Activated CD4-positive, alpha-beta memory T cell treated with anti-CD3 and anti-CD28 coated beads for 36 hours (primary cell): ENCODE measurements at places on chromosomes 2 and 18. TPM values are rescaled to one million over a fixed set of nuclear protein-coding genes. Genes with fewer than 3 reads are reported as not detected.

DNA sequence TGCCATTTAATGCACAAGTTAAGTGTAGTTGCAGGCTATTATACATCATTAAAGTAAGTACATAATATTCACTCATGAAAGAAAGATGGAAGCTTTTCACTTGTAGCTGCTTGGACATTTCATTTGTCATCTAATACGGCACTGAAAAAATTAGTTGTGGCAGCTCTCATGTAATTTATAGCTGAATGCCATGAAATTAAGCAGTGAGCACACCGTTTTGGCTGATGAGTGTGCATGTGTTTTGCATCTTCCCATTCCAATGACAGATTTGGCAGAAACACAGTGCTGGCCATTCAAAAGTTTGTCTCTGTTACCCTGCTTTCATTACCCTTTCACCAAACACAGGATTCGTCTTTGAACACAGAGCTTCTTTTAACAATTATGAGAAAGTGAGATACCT lies 174.0 kb downstream of the PTGR3 start:
- DNase-seq: no peak
- H3K36me3 ChIP-seq: no peaks in the 10 kb centered on the region
- H3K4me1 ChIP-seq: peaks cover 11% of the 10 kb centered on the region
- no peak overlapping the region for H3K4me3 ChIP-seq
- H3K27ac ChIP-seq: no peak overlapping the region

GRCh38 chr18:42640160-42640559 lies 475.3 kb downstream of the RIT2 start:
- no peak for DNase-seq
- no peaks in the 10 kb centered on the region for H3K36me3 ChIP-seq
- no peaks in the 10 kb centered on the region for H3K4me1 ChIP-seq
- no peak overlapping the region for H3K27ac ChIP-seq

DNA sequence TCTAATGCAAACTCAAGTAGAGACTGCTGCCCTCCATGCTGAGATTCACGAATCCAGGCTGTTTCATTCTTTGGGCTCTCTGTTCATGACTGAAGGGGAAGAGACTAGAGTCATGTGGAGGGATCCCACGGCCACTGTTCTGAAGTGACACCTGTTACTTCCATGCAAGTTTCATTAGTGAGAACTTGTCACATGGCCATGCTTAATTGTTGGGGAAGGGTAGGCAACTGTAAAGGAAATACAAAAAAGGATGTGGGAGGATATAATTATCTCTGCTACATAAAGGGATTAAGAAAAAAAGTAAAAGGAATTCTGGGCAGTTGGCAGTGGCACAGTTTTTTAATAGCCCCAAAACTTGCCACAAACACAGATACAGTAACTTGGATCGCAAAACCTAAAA lies 28.0 kb upstream of the PSME4 start:
- DNase-seq: no peak
- H3K27me3 ChIP-seq: no peaks in the 10 kb centered on the region
- peaks cover 9% of the 10 kb centered on the region for H3K4me1 ChIP-seq

DNA sequence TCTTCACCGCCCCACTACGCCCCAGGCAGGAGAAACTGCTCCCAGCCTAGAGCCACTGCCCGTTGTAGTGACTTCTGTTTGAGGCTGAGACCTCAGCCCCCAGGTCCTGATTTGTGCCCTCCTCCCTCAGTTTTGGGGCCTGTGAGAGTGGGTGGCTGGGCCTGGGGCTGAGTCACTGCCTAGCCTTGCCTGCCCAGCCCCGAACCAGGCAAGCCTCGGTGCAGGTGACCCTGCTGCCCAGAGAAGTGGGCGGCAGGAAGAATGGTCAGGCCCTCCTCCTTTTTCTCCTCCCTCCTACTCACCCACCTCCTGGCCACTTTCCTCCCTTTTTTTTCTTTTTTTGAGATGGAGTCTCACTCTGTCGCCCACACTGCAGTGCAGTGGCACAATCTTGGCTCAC lies 66.6 kb downstream of the ZFP36L2 start:
- peak overlapping the region; percentile 74 for H3K4me3 ChIP-seq
- no peaks in the 10 kb centered on the region for H3K36me3 ChIP-seq
- H3K4me1 ChIP-seq: peaks cover 54% of the 10 kb centered on the region
- peak overlapping the region; percentile 99 for H3K27ac ChIP-seq
- peak; percentile 60 for DNase-seq
- H3K27me3 ChIP-seq: no peaks in the 10 kb centered on the region

- peaks cover 71% of the 10 kb centered on the region for H3K4me1 ChIP-seq
- H3K4me3 ChIP-seq: no peak overlapping the region
- no peak overlapping the region for H3K27ac ChIP-seq
- H3K36me3 ChIP-seq: peaks cover 6% of the 10 kb centered on the region
Measured at GRCh38 chr2:207133458-207133819, 32.3 kb downstream of the KLF7 start.

DNA sequence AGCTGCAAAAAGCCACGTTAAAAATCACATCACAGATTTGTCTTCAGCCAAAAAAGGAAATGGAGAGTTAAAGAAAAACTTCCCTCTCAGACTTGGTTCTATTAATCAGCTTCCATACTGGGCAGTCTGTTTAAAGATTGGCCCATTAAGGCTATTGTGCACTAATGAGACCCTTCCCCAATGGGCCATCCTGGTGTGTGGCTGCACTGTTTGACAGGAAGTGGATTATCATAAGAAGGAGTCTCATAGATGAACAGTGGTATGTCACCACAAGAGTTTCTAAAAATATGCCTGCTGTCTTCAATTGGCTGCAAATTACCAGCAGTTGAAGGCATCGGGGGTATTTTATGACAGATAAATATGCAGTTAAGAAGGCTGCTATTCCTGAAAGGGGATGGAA lies 247.6 kb upstream of the THSD7B start:
- H3K27ac ChIP-seq: no peak overlapping the region
- no peak overlapping the region for H3K4me3 ChIP-seq
- H3K27me3 ChIP-seq: peaks cover 13% of the 10 kb centered on the region
- H3K36me3 ChIP-seq: no peaks in the 10 kb centered on the region
- no peak for DNase-seq
- H3K4me1 ChIP-seq: no peaks in the 10 kb centered on the region

DNA sequence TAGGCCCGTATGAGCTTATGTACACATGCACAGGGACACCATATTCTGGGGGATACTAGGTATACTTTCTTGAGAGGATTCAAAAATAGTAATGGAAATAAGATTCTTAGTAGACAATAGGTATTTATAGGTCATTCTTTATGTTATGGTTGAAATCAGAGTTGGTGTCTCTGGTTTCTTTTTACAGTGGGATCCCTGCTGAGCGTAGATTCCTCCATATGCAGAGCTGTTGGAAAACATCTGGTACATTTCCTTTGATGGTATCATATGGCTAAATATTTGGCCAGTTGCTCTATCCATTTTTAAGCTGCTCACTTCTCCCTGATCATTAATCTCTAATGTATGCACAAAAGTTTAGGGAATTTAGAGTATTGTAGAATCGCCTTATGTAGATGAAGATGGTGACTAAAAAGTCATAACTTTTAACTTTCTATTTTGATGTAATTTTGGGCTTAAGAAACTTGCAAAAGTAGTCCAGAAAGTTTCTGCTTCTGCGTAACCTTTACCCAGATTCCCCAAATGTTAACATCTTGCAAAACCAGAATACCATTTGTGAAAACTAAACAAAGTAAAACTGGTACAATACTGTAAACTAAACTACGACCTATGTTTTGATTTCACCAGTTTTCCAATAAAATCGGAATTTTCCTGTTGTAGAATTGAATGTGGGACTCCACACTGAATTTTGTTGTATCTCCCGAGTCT lies 5.4 kb downstream of the ARHGAP28 start:
- H3K4me3 ChIP-seq: no peak overlapping the region
- no peak overlapping the region for H3K27ac ChIP-seq
- H3K4me1 ChIP-seq: peaks cover 1% of the 10 kb centered on the region
- H3K36me3 ChIP-seq: no peaks in the 10 kb centered on the region
- peaks cover 1% of the 10 kb centered on the region for H3K27me3 ChIP-seq

GRCh38 chr2:26274058-26274613 lies 29.4 kb downstream of the HADHB start:
- peaks cover 22% of the 10 kb centered on the region for H3K36me3 ChIP-seq
- no peak overlapping the region for H3K27ac ChIP-seq
- H3K4me1 ChIP-seq: peaks cover 14% of the 10 kb centered on the region
- DNase-seq: no peak
- H3K27me3 ChIP-seq: no peaks in the 10 kb centered on the region
- no peak overlapping the region for H3K4me3 ChIP-seq

Gene CNDP1
- total RNA-seq: not detected

DNA sequence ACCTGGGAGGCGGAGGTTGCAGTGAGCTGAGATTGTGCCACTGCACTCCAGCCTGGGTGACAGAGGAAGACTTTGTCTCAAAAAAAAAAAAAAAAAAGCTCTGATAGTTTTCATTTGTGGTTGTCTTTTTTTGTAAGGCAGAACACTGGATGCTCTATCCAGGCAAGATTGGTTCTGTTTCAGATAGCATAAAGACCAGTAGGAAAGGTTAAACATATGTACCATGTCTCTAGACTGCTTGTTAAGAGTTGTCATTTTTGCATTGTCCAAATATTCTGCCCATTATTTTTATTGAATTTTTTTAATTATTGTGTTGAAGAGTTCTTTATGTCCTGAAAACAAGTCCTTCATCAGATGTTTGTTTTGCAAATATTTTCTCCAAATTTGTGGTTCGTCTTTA lies 60.0 kb downstream of the NCOA1 start:
- no peaks in the 10 kb centered on the region for H3K27me3 ChIP-seq
- H3K4me3 ChIP-seq: no peak overlapping the region
- DNase-seq: no peak
- H3K36me3 ChIP-seq: peaks cover 36% of the 10 kb centered on the region

Gene HADHB
- 73.8 TPM for total RNA-seq

- no peak overlapping the region for H3K4me3 ChIP-seq
- no peak for DNase-seq
- H3K4me1 ChIP-seq: peaks cover 8% of the 10 kb centered on the region
- H3K27ac ChIP-seq: no peak overlapping the region
Measured at GRCh38 chr18:11751341-11752115, 62.5 kb downstream of the GNAL start.

DNA sequence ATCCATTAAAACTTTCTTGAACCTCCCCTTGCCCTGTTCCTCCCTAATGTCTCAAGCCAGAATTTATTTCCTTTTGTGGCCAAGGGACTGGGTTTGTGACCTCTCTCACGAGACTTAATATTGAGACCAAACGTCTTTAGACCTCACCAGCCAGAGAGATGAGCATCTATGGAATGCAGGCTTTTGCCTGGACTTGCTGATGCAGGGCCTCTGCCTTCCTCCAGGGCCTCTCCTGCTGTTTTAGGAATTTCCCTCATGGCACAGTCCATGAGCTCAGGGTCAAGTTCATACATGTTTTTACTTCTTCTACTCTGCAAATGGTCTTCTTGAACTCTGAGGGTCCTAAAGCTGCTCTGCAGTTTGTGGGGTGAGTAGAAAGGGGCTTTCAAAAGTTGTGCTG lies 22.3 kb downstream of the IL1B start:
- no peak overlapping the region for H3K27ac ChIP-seq
- peaks cover 30% of the 10 kb centered on the region for H3K4me1 ChIP-seq
- DNase-seq: no peak

GRCh38 chr2:119407430-119408220 lies 24.0 kb upstream of the TMEM37 start:
- no peak overlapping the region for H3K4me3 ChIP-seq
- no peaks in the 10 kb centered on the region for H3K36me3 ChIP-seq
- H3K27ac ChIP-seq: no peak overlapping the region
- DNase-seq: peak; percentile 35
- peaks cover 3% of the 10 kb centered on the region for H3K27me3 ChIP-seq

Gene PUS10
- total RNA-seq: 8.9 TPM

Gene ATP6V1B1
- not detected for total RNA-seq

Gene ZNF892
- total RNA-seq: 3.3 TPM

DNA sequence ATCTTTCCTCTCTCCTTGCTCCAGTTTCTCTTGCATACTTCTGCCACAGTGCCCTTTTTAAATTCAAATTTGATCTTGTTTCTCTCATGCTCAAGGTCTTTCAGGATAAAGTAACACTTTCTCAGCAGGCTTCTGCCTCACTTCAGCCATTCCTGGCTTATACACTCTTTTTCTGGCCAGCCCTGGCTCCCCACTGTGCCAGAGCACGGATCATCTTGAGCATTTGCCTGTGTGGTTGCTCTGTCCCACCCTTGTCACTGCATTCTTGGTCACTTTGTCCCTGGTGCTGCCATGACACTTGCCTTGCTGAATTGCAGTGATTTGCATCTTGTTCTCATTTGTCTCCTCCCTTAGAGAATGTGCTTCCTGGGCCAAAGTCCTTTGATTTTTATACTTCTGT lies 634.3 kb downstream of the TMEM182 start:
- H3K4me1 ChIP-seq: no peaks in the 10 kb centered on the region
- no peak overlapping the region for H3K4me3 ChIP-seq
- no peak overlapping the region for H3K27ac ChIP-seq
- H3K36me3 ChIP-seq: no peaks in the 10 kb centered on the region
- DNase-seq: no peak

GRCh38 chr2:26462100-26462499 lies 15.8 kb downstream of the OTOF start:
- no peaks in the 10 kb centered on the region for H3K36me3 ChIP-seq
- no peak overlapping the region for H3K27ac ChIP-seq
- no peak overlapping the region for H3K4me3 ChIP-seq
- H3K27me3 ChIP-seq: no peaks in the 10 kb centered on the region

DNA sequence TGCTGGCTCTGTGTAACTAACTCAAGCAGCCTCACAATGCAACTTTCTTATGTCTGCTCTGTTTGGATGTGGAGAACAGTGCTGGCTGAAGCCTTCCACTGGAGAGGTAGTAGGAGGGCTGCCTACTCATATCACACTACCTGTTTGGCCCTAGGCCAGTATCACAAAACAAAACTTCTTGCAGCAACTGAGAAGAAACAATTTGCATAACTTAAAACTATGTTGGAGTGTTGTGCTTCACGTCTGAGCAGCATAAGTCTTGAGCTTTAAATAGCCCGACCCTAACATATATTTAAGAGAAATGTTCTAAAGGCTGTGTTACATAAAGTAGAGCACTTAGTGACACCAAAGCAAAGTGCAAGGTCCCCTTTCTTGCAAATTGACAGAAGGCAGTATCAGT lies 204.9 kb upstream of the ACVR2A start:
- no peak overlapping the region for H3K27ac ChIP-seq
- no peak overlapping the region for H3K4me3 ChIP-seq
- peaks cover 16% of the 10 kb centered on the region for H3K4me1 ChIP-seq

Gene PPP1R1C
- total RNA-seq: not detected

Gene REG1A
- not detected for total RNA-seq

DNA sequence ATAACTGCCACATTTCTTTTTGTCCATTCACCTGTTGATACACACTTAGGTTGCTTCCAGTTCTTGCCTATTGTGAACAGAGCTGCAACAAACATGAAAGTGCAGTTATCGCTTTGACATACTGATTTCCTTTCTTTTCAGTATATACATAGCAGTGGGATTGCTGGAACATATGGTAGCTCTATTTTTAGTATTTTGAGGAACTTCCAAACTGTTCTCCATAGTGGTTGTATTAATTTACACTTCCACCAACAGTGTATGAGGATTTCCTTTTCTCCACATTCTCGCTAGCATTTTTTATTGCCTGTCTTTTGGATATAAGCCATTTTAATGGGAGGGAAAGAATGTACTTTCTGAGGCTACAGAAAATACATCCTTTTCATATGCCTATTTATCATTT lies 167.4 kb downstream of the GULP1 start:
- H3K4me1 ChIP-seq: no peaks in the 10 kb centered on the region
- H3K36me3 ChIP-seq: no peaks in the 10 kb centered on the region
- no peak overlapping the region for H3K27ac ChIP-seq
- H3K4me3 ChIP-seq: no peak overlapping the region
- H3K27me3 ChIP-seq: no peaks in the 10 kb centered on the region

Gene C2orf72
- total RNA-seq: 0.34 TPM

- H3K27ac ChIP-seq: no peak overlapping the region
- H3K4me3 ChIP-seq: no peak overlapping the region
- H3K36me3 ChIP-seq: no peaks in the 10 kb centered on the region
- no peaks in the 10 kb centered on the region for H3K27me3 ChIP-seq
- DNase-seq: peak; percentile 38
- H3K4me1 ChIP-seq: no peaks in the 10 kb centered on the region
Measured at GRCh38 chr2:203225423-203226039, 13.3 kb upstream of the CYP20A1 start.
